NT2/D1 (cell line): ENCODE measurements at places on chromosomes 11 and 22.
A peak's percentile ranks its signal among the peaks of the same experiment; 100 is the strongest.

DNA sequence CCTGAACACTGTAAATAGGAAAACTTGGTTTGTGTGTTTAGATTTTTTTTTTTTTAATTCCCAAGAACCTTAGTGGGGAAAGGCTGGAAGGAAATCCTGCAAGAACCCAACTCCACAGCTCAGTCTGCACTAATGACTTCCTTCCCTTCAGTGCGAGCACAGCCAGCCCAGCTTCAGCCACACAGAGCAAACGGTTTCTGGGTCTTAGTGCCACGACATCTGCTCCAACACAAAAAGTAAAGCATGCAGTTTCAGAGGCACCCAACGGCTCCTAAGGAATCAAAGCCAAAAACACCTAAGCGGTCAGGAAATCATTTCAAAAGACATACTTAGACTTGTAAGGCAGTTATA is 236.1 kb downstream of the TTC28 start:
- peak; percentile 42 for DNase-seq

- no peak for DNase-seq
Observed at GRCh38 chr22:38107692-38108515, 2.6 kb downstream of the BAIAP2L2 start.

DNA sequence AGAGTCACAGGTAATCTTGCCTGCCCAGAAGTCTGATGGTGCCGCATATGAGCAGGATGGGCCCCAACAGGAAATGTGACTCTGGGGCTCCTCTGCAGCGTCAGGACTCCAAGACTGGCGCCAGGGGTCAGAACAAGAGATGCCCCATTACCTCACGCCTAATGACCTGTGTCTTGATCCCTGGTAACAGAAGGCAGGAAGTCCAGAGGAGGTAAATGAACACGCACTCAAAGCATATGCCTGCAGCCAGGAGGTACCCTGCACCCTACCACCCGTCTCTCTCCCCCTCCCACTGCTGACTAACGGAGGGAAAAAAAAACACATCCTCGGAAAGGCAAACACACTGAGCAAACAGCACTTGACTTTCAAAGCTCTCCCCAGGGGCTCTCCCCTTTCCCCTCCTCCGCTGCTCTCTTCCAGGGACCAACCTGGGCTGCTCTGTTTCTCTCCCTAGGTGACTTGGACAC is 37.3 kb downstream of the ABCC8 start:
- DNase-seq, result no peak

DNA sequence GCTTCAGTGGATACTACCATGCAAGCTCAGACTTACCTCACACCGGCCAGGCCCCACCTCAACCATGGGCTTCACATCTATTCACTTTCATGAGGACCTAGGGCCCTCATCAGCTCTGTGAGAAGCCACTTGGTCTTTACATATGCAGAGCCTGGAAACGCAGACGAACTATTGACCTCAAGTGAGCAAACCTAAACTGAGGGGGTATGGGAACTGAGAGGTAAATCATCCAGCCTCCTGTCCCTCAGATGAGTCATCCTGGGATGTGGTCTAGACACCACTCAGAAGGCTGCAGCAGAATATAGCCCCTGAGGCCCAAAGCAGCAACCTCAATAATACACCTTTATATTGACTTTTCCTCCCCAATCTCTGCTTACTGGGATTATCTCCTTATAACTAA is 578.0 kb downstream of the INSC start:
- peak; percentile 49 for DNase-seq

GRCh38 chr11:4665424-4665823 is 21.6 kb downstream of the OR51E1 start:
- DNase-seq, result no peak

GRCh38 chr11:44725016-44725685 is 1.6 kb upstream of the TSPAN18 start:
- no peak for DNase-seq

DNA sequence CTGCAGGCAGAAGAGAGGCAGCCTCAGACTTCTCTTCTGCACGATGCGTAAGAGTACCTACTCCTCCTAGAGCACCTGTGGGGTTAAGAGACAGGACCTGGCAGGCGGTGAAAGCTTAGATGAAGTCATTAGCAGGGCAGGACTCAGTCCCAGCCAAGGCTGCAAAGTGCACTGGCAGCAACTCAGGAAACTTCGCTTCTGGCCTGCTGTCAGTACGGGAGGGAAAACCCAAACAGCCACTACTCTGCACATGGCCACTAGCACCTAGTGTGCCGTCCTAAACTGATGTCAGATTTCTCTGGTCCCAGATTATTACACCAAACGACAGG is 8.8 kb upstream of the KLHL35 start:
- no peak for DNase-seq

DNA sequence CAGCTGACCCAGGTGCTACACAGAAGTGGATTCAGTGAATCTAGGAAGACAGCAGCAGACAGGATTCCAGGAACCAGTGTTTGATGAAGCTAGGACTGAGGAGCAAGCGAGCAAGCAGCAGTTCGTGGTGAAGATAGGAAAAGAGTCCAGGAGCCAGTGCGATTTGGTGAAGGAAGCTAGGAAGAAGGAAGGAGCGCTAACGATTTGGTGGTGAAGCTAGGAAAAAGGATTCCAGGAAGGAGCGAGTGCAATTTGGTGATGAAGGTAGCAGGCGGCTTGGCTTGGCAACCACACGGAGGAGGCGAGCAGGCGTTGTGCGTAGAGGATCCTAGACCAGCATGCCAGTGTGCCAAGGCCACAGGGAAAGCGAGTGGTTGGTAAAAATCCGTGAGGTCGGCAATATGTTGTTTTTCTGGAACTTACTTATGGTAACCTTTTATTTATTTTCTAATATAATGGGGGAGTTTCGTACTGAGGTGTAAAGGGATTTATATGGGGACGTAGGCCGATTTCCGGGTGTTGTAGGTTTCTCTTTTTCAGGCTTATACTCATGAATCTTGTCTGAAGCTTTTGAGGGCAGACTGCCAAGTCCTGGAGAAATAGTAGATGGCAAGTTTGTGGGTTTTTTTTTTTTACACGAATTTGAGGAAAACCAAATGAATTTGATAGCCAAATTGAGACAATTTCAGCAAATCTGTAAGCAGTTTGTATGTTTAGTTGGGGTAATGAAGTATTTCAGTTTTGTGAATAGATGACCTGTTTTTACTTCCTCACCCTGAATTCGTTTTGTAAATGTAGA is 1.7 kb downstream of the MALAT1 start:
- DNase-seq, result no peak

- DNase-seq, result no peak
Observed at GRCh38 chr22:24950272-24950902, 2.1 kb upstream of the KIAA1671 start.

- no peak for DNase-seq
Observed at GRCh38 chr22:29689206-29689879, 30.5 kb upstream of the CABP7 start.

DNA sequence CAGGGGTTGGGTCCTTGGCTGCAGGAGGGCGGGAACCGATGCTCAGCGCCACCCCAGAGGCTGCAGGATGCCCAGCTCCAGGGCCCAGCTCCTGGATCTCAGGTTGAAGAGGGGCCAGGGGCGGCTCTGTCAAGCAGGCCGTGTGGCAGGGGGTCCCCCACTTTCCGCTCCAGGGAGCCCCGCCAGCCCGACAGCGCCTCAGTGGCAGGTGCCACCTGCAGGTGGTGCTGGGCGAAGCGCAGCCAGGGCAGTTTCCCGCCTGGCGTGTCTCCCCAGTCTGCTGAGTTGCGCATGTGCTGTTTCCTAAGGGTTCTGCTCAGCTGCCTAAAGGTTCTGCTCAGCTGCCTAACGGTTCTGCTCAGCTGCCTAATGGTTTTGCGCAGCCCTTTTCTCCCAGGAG is 442.1 kb downstream of the POTEH start:
- no peak for DNase-seq

GRCh38 chr11:94303966-94304958 is at the start of gene IZUMO1R:
Gene IZUMO1R (plus strand): TSS chr11:94304580. CDS start chr11:94305637, 1,057 bp downstream.
- DNase-seq, result no peak
